ENCODE measurements at places on chromosomes 1 and 21.

GRCh38 chr1:172970186-172970585 lies 80.6 kb downstream of the TNFSF18 start:
- DNase-seq: no peak

DNA sequence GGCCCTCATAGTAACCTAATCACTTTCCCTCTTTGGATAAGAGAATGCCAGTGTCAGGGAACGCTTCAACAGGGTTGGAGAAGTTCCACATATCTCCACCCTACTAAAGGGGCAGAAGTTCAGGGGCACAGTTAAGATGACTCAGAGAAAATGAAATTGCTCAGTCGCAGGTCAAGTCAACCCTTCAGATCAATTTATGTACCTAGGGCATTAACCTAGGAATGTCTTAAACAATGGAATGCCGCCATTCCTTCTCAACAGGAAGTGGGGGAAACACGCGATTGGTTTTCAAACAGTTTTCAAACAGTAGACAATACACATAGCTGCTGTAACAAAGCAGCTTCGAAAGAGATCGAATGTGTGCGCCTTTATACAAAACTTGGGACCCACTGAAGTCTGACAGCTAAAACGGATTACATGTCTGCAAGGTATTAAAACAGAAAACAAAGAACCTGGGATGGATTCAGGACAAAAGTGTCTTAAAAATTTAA lies 897 bp downstream of the SLC25A24 start:
- DNase-seq: peak; percentile 53

DNA sequence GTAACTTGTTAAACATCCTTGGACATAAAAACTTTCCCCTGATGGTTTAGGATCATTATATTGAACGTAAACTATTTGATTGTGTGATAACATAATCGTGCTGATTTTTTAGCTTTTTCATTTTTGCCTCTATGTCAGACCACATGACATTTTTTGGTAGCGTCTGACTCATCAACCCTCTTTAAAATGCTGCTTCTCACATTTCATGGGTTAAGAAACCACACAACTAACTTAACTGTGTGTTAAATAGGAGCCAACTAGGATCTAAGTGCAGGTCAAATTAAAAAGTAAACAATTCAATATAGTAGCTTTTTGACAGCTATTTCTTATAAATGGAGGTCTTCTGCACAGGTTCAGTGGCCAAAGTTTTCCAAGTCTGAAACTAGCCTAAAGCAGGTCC lies 9.8 kb downstream of the BTG3 start:
- no peak for DNase-seq

GRCh38 chr1:23548704-23549143 lies 10.6 kb downstream of the ID3 start:
- no peak for DNase-seq

DNA sequence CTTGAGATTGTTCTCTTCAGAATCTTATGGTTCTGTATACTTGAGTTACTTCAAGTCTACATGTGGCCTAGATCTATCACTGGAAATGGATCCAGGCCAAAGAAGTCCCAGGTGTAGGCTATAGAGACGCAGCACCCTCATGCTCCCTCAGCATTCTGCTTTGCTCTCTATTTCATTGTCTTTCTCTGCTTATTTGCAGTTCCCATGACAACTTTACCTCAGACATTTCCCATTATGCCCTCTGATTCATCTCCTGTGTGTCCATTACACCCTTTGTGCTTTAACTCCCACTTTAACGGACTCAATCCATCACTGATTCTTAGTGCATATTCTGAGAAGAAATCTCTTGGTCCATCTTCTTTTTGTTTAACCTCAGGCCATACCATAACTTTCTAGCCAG lies 236.9 kb upstream of the NRIP1 start:
- no peak for DNase-seq

DNA sequence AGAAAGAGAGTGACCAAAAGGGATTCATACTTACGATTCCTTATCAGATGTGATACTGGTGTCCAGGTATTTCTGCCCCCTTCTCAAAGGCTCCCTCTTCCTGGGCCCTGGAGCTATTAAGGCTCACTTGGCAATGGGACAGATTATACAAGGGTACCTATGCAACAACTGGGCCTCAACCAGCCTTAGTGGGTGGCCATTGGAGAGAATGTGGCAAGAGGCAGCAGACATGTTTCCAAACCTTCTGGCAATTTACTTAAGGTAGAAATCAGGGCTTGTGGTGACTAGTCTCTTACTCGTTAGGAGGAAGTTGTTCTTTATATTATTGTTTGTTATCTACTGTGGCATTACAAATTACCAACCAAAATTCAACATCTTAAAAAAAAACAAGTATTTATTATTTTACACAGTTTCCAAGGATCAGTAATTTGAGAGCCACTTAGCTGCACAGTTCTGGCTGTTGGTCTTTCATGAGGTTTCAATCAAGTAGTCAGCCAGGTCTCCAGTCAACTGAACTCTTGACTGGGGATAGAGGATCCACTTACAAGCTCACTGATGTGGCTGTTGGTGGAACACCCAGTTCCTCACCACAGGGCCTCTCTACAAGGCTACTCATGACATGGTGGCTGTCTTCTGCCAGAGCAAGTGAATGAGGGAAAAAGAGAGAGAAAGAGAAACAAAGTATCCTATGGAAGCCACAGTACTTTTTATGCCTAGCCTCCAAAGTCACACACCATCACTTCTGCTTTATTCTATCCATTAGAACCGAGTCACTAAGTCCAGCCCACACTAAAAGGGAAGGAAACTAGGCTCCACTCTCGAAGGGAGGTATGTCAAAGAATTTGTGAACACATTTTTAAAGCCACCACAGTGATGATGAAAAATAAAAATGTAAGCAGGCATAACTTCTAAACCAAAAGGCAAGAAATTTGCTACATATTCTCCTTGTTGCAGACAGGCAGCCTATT lies 10.7 kb downstream of the ZNF648 start:
- no peak for DNase-seq

DNA sequence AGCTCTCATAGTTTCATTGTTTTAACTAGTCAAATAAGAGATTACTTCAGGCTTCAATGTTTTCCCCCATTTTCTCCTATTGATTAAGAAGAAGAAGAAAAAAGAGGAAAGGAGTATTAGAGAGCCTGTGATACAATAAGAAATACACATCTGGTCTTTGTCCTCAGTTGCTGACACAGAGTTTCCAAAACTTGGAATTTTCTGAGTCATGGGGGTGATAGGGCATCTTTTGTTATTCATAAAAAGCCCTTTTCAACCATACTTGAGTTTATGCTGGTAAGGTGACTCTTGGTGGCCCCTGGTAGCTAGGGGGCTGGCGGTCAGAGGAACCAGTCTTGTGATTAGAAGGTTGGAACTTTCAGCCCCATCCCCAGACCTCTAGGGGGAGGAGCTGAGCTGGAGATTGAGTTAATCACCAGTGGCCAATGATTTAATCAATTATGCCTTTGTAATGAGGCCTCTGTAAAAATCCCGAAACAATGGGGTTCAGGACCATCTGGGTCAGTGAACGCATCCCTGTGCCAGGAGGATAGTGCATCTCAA lies 28.9 kb upstream of the KLF18 start:
- no peak for DNase-seq

- no peak for DNase-seq
These were observed 8.7 kb downstream of the TAL1 start for GRCh38 chr1:47223174-47223920.

DNA sequence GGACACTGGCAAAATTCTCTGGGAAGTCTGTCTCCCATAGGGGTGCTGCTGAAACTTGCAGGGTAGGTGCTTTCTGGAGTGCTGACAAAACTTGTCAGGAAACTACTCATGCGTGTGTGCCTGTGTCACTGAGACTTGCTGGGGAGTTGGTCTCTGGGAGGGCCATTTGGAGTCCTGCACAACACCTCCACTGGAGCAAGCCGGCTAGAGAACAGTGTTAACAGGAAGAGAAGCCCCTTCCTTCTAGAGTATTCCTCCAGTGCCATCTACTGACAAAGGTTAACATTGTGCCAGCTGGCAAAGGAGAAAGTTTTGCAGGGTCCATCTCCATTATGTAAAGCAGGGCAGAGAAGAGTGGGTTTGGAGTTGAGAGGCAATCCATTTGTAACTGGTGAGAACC lies 30.0 kb downstream of the ZMYM4 start:
- no peak for DNase-seq

GRCh38 chr1:94531664-94532063 lies 9.9 kb downstream of the F3 start:
- DNase-seq: no peak

DNA sequence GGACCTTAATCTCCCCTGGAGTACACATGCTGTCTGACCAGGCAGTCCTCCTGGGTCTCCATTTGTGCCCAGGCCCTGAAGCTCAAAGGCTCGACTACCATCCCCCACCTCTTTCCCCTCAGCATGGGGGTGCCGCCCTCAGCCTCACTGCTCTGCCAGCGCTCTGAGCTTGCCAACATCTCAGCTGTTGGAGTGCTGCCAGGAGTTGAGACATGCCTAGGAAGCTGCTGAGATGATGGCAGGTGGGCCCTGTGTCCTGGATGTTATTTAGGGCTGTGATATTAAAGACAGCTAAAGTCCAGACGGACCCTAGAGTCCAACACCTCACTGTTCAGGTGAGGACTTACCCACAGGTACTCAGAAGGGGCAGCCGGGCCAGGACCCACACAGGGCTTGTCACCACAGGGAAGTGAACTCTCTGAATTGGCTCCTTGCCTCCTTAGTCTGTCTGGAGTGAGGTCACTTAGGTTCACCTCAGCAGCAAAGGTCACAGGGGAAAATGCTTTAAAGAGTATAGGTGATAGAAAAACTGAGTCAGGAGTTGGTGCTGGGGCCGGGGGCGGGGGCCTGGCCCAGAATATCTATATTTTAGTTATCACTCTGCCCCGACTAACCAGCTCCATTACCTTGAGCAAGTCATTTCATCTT lies 19.7 kb upstream of the KCNC4 start:
- DNase-seq: no peak

GRCh38 chr1:242242983-242243382 lies 244.1 kb upstream of the MAP1LC3C start:
- no peak for DNase-seq

DNA sequence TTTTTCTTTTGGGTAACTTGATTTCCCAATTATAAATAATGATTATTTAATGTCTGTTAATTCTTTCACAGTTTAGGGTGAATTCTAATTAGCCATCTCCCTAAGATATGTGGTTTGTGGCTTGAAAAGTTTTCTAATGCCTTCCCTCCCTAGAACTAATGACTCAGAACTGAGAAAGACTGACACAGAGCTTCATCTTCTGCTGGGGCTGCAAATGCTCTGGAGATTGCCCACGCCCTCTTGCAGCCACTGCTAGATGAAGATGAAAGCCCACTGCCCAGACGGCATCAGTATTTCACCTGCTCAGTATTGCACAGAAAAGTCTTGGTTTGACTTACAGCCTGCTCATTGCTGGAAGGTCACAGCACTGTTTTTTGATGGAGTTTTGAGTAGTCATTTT lies 101.5 kb downstream of the ST6GALNAC3 start:
- no peak for DNase-seq

DNA sequence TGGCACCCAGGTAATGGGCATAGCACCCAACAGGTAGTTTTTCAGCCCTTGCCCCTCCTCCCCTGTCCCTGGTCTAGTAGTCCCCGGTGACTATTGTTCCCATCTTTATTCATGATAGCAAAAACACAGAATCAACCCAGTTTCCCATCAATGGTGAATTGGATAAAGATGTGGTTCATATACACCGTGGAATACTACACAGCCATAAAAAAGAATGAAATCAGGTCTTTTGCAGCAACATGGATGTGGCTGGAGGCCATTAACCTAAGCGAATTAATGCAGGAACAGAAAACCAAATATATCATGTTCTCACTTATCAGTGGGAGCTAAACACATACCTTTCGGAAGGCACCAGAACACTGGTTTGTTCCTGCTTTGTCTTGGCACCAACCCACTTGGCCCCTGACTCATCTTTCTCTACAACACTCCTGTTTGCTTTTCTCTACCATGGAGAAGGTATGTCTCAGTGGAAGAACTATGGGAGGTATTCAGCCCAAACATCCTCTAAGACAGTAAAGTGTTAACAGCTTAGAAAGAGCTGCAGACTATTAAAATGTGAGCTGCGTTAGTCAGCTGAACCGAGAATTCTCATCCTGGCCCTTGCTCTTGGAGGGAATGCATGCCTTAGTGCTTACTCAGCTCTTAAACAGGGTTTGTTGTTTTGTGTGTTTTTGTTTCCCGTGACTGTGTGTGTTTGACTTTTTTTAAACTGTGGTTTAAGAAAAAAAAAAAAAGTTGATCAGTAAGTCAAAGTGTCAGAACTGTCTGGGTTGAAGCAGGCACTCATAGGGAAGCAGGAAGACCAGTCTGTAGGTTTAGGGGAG lies 203.0 kb downstream of the TOMM20 start:
- peak; percentile 100 for DNase-seq

- DNase-seq: no peak
These were observed 69.7 kb upstream of the USP24 start for GRCh38 chr1:55284856-55285255.

DNA sequence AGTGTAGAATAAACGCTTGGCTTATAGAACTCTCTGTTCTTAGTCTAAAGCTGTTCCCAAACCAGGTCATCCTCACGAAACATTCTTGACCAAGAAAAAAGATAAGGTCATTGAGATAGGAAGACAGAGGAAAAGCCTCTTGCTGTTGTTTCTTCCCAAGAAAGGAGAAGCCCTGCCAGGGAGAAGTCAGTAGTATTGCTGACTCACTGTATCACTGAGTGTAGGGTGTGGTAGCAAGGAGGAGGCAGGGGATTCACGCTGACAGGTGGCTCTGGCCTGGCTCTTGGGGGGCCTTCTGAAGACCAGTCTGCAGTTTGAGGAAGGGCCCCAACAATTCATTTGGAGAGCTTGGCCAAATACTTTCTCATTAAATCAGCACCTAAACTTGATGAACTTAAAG lies 97.8 kb downstream of the CD247 start:
- no peak for DNase-seq

DNA sequence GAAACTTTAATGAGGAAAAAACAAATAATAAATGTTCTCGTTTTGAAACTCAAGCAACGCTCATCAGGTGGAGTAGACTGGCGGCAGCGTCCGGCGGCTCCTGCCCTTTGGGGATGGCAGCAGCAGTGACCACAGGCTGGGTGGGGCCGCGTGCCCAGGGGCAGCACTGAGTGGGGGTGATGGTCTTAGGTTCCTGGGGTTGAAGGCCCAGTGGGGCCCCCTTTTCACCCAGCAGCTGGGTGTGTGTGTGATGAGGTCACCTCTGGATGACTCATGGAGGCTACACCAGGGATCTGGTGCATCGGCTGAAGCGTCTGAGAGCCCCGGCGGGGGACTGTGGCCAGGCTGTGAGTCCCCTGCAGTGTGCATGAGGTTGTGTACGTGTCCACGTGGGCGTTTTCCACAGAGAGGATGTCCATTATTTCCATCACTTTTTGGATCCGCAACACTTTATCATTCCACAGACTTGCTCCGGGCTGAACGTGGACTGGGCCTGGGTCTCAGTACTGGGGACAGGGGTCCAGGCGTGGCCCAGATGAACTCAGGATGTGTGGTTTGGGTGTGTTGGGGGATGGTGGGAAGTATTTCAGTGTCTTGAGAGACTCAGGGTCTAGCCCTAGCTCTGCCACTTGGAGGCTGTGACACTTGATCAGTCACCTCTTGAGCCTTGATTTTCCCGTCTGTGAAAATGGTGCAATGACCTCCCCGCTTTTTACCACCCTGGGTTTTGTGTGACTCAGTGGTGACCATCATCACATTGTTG lies 25.6 kb downstream of the LDLRAP1 start:
- DNase-seq: no peak

- no peak for DNase-seq
These were observed 59.8 kb upstream of the KCNK2 start for GRCh38 chr1:215022741-215023141.

GRCh38 chr1:116289193-116289592 lies 83.9 kb upstream of the ATP1A1 start:
- no peak for DNase-seq

- DNase-seq: no peak
These were observed 96.5 kb upstream of the WNT4 start for GRCh38 chr1:22239378-22239777.

- no peak for DNase-seq
These were observed 15.4 kb upstream of the UTS2 start for GRCh38 chr1:7868070-7868780.

Data from epithelial cell of proximal tubule (primary cell).